ENCODE measurements at places on chromosomes 3 and 15.

DNA sequence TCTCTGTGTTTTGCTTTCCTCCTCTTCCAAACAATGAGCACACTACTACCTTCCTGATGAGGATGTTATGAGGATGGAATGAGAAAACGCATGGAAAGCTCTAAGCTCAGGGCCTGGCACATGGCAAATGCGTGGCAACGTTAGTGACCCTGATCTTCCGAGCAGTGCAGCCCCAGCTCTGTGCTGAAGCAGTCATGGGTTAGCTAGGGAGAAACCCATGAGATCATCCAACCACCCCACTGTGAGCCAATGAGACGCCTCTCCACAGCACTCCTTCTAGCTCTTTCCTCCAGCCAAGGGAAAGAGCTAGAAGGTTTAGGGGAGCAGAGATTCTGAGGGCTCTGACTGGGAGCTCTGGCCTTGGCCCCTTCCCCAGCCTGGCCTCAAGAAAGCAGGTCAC is 4.5 kb downstream of the CPN2 start:
- DNase-seq, result no peak

- peak; percentile 36 for DNase-seq
These were observed 16.5 kb upstream of the CYP11A1 start for GRCh38 chr15:74383695-74384565.

DNA sequence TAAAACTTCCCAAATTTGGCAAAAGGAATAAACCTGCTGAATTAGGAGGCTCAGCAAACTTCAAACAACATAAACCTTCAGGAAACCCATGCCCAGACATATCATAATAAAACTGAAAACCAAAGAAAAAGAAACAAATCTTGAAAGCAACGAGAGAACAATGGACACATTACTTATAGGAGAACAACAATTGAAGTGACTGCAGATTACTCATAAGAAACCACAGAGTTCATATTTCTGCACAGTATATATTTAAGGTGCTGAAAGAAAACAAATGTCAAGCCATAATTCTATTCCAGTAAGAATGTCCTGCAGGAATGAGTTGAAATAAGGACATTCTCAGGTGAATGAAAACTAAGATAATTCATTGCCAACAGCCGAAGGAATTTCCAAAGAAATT is 80.8 kb upstream of the PROK2 start:
- no peak for DNase-seq

GRCh38 chr3:51813539-51813938 is 34.5 kb upstream of the IQCF6 start:
- DNase-seq, result peak; percentile 1

GRCh38 chr15:95684126-95684525 is 646.4 kb upstream of the NR2F2 start:
- DNase-seq, result no peak

DNA sequence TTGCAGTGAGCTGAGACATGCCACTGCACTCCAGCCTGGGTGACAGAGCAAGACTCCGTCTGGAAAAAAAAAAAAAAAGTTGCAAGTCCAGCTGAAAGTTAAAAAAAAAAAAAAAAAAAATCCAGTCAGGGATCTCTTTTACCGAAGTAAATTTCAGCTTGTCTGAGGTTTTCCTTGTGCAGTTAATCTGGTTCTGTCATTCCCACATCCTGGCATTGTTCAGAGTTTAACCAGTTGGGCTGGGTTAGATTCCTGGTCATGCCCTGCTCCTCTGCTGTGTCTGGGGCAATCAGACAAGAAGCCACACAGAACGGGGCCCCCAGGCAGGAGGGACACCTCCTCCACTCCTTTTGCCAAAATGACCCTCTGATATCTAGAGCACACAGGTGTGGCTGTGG is 84.1 kb upstream of the KLHL25 start:
- no peak for DNase-seq

GRCh38 chr3:177679568-177680471 is 482.5 kb upstream of the TBL1XR1 start:
- DNase-seq, result no peak

DNA sequence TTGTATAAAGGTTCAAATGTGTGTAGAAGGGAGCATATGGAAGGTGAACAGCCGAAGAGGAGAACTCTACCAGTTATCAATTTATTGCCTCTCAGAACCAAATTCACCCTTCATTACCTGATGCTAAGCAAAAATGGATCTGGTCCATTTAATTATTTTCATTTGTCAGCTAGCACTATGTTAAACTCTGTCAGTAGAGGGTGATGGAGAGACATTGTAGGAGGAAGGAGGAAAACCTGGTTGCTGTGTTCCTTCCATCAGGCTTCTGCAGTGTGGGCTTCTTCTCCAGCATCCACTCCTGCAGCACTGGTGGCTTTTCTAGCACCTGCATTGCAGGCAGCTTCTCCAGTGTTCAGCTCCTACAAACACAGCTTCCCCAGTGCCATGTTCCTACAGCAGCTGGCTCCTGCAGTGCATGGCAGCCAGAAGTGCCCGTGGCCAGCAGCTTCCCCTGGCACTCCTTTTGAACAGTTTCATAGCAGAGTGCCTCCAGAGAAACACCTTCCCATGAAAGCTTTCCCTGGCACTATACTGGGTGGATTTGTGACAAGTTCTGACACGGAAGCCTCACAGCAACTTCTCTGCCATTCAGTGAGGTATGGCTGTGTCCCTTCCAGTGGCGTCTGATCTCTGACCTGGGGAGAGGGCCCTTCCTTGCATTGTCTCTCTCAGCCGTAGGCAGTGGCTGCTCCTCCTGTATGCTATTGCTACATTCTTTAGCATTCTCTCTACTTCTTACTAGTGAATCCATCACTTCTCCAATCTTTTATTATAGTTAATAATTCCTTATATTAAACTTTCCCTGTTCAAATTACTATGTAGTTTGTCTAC is 14.6 kb upstream of the IL17RD start:
- DNase-seq, result peak; percentile 25

DNA sequence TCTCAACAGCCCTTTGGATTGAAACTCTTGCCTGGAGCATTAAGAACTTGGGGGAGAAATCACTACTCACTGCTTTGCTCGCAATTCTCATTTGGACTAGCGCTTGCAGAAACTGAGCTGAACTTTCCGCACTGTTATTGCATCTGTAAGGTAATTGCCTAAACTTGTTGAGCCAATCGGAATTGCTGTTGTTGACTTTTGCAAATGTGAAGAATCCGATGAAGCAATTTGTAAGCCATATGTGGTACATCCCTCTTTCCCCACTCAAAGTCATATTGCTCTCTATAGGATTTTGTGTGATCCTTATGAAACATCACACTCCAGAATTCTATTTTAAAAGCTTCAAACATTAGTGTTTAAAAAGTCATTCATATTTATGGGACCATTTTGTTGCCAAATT is 191.7 kb upstream of the GBE1 start:
- DNase-seq, result no peak

- DNase-seq, result peak; percentile 14
These were observed 17.1 kb downstream of the ARHGAP31 start for GRCh38 chr3:119311081-119311925.

DNA sequence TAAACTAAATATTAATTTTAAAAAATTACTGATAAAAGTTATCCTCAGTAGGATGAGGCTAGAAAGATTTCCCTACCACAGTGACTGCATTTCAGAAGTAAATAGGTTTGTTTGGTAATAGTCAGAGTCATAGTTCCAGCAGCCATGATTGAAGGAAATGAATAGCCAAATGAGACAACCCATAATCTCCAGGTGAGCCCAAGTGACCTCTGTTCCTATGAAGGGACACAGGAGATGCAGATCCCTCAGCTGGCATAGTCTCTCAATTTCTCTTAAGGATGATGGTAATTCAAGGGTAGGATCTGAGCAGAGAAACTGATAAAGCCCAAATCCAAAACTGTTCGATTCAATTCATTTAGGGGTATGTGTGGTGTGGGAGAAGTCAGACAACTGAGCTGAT is 461.8 kb downstream of the RAP2B start:
- DNase-seq, result no peak

- no peak for DNase-seq
These were observed 69.0 kb downstream of the RFX7 start for GRCh38 chr15:56174649-56175048.

GRCh38 chr3:101900316-101900715 is 51.0 kb downstream of the NFKBIZ start:
- DNase-seq, result no peak

- DNase-seq, result peak; percentile 77
These were observed 23.1 kb downstream of the C3orf52 start for GRCh38 chr3:112109322-112109721.

- peak; percentile 54 for DNase-seq
These were observed 41.5 kb downstream of the DLG1 start for GRCh38 chr3:197256836-197257444.

- DNase-seq, result no peak
These were observed 879 bp upstream of the PDHB start for GRCh38 chr3:58434511-58434910.

DNA sequence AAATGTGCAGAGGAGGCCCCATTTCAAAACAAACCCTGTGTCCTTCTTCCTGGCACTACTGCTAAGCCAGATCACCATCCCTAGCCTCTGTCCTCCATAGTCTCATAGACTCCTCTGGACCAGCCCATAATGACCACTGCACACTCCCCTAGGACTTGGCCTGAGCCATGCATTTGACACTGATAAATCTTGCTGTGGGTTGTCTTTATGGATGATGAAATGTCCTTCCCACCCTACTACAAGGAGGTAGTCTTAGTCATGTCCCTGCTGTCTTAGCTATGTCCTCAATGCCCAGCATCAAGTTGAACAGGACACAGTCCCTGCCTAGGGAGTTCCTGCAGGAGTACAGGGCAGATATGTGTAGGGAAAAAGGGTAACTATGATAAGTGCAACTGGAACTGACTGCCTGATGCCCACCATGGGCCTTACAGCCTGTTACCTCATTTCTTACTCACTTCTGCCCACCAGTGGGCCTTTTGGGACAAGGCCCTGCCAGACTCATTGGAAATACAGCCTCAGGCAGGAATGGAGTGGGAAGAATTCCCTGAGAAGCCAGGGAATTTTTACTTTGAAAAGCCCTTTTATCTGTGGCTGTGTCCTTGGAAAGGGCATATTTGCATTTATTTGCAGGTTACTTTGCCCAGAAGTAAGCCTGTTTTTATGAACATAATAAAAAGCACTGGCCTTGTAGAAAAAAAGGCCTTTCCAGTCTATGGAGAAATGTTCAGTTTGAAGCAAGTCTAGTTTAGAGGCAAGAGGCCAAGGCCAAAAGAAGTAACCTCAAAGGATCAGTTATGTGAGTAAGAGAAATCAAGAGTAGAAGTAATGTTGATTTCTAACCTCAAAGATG is 199.6 kb upstream of the EIF1B start:
- DNase-seq, result peak; percentile 6

DNA sequence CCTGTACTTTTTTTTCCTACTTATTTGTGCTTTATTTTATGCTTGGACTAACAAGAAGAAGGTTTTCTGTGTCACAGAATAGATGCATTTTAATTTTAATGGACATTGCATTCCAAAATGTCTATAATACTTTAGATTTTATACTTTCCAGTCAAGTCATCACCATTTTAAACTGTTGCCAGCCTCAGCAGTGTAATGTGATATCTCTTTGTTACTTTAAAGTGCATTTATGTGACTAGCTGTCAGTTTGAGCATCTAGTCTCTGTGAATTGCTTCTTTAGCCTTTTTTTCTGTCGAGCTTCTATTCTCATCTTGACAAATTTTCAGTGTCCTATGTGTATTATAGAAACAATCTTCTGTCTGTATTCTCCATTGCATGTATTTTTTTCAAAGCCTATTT is 511.4 kb upstream of the CBLB start:
- no peak for DNase-seq

- no peak for DNase-seq
These were observed 61.7 kb upstream of the PPIB start for GRCh38 chr15:64224511-64224910.

DNA sequence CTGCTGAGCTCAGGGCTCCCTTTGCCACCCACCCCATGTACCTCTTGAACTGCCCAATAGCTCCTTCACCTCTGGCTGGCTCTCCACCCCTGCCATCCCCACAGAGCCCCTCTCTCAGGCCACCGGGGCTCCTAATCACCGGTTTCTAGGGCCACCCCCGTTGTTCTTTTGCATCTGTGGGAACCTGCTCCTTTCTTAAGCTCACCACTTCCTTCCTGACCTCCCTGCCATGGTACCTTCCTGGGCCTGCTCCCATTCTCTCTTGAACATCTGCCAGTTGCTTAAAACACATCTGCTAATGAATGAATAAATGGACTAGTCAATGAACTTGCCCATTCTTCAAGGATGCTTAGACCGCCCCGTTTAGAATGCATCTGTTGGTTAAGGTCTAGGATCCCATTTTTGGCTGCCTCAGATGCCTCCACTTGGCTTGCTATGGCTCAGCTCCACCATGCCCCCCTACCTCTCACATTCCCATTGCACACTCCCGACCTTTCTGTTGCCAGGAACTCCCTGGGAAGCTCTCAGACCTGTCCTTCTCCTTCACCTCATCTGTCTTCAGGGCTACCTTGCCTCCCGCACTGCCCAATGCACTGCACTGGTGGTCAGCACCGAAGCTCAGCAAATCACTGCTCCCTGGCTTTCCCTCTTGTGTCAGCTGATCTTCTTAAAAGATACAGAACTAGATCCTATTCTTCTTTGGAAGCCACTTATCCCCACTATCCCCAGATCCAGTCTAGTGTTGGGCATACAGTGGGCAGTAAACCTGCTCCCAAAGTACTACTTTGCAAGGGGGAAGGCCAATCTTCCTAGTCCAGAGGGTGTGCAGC is 9.1 kb downstream of the AMOTL2 start:
- DNase-seq, result no peak

- DNase-seq, result peak; percentile 19
These were observed 476.7 kb upstream of the CBLB start for GRCh38 chr3:106345353-106346027.

DNA sequence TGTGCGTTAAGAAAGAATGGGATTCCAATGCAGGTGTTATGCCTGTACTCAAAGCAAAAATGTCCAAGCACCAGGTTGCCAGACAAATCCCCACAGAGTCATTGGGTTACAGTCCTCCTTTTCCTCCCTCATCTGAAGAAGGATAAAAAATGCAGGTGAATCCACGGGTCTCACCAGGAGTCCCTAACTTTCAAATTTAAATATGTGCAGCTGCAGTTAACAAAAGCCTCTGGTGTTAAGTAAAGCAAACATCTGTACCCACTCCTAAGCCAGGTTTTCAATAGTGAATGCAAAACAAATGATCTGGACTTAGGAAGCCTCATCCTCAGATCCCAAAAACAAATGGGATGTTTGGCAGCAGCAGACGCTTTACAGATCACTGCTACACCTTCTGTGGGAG is 70.4 kb upstream of the SETMAR start:
- DNase-seq, result no peak

DNA sequence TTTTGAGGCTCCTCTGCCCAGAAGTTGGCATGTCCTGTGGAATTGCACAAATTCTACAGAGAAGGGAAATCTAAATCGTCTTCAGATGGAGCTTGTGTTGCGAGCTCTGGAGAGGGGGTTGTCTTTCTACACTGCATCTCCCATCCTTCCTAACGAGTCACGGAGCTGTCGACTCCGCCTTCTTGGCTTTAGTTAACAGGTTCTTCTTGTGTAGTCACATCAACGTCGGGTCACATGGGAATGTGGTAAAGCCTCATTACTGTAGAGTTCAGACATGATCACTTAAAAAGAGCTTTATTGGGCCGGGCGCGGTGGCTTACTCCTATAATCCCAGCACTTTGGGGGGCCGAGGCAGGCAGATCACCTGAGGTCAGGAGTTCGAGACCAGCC is 60.0 kb downstream of the DNASE1L3 start:
- DNase-seq, result no peak

- DNase-seq, result no peak
These were observed 10.0 kb upstream of the ST6GAL1 start for GRCh38 chr3:186920301-186920700.
